Activated CD4-positive, CD25-positive, alpha-beta regulatory T cell treated with anti-CD3 and anti-CD28 coated beads, Interleukin-2, amount 50 U/mL, for 16 hours (primary cell): ENCODE measurements at places on chromosomes 16 and 17.

DNA sequence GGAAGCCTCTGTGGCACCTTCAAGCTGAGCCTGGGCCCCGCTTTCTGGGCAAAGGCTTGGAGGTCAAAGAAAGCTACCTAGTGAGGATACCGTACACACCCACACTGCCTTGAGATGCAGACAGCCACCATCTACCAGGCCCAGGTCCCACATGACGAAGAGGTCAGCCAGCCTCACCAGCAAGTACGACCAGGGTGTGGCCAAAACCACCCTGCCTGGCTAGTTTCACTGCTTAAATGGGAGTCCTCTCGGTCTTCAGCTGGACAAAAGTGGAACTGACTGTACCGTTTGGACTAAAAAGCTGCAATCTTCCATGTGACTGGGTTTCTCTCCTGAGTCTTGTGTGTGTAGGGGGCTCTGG lies 21.6 kb downstream of the VASN start:
- no peak for DNase-seq

DNA sequence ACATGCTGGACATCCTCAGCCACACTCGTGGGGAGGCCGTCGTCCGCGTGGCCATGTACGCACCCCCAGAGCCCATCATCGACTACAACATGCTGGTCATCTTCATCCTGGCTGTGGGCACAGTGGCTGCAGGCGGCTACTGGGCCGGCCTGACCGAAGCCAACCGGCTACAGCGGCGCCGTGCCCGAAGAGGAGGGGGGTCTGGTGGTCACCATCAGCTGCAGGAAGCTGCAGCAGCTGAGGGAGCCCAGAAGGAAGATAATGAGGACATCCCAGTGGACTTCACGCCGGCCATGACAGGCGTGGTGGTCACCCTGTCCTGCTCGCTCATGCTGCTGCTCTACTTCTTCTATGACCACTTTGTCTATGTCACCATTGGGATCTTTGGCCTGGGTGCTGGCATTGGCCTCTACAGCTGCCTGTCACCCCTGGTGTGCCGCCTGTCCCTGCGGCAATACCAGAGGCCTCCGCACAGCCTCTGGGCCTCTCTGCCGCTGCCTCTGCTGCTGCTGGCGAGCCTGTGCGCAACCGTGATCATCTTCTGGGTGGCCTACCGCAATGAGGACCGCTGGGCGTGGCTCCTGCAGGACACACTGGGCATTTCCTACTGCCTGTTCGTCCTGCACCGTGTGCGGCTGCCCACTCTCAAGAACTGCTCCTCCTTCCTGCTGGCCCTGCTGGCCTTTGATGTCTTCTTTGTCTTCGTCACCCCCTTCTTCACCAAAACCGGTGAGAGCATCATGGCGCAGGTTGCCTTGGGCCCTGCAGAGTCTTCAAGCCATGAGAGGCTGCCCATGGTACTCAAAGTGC lies 900 bp downstream of the SPPL2C start:
- DNase-seq: no peak

DNA sequence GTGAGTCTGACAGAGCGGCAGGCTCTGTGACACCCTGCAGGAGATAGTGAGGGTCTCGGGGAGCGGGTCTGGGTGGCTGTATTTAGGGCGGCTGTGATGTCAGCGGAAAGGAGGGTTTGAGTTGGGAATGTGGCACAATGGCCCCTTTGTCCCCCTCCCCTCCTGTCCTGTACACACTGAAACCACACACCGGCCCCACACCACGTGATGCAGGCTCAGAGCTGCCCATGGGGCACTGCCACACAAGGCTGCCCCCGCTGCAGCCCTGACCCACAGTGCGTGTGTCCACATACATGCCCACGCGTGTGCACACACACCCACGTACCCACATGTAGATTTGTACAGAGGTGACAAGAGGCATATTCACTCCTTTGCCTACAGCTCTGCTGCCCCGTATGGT lies 15.3 kb downstream of the SGCA start:
- no peak for DNase-seq

DNA sequence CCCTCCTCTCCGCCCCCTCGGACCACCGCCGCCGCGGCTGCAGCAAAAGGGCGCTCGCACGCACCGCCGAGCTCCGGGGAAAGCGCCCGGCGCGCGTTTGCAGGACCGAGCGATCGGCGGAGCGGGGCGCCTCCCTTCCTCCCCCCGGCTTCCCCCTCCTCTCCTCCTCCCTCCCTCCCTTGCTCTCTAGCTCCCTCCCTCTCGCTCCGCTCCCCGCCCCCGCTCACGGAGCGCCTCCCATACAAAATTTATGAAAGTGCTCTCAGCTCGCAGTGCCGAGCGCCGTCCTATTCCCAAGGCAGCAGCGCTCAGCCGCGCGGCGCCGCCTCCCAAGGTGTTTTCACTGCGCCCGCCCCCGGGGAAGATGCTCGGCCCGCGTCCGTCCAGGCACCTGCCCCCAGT lies at the start of gene RTN4RL1:
RTN4RL1 (minus strand) TSS at position 115 of the 402 bp plus-strand sequence. CDS start 469 bp downstream, outside the sequence.
- DNase-seq: peak; percentile 38

DNA sequence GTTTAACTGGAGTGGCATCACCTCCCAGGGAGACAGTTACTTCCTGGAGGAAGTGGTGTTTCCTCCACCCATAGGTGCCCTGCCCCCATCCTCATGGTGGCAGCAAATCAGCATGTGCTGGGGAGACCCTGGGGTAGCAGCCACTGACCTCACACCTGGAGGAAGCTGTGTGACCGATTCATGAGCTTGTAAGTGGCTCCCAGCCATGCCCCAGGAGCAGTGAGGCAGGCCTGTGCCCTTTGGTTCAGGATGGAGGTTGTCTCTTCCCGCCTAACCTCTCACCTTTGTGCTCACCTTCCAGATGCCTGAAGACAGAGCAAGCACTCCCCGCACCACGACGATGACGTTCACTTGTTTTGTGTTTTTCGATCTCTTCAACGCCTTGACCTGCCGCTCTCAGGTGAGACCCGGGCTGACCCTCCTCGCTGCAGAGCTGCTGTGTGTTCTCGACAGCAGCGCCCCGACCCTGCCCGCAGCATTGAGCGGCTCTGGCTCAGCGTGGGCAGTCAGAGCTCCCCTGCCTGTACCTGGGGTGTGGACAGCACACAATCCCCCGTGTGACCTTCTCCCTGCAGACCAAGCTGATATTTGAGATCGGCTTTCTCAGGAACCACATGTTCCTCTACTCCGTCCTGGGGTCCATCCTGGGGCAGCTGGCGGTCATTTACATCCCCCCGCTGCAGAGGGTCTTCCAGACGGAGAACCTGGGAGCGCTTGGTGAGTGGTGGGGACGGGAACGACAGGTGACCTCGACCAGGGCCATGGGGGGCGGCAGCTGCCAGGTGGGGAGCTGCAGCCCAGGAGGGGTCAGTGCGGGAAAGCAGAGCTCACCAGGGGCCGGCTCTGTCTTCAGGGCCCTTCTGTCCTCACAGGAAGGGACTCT lies 42.8 kb downstream of the MEAK7 start:
- no peak for DNase-seq

DNA sequence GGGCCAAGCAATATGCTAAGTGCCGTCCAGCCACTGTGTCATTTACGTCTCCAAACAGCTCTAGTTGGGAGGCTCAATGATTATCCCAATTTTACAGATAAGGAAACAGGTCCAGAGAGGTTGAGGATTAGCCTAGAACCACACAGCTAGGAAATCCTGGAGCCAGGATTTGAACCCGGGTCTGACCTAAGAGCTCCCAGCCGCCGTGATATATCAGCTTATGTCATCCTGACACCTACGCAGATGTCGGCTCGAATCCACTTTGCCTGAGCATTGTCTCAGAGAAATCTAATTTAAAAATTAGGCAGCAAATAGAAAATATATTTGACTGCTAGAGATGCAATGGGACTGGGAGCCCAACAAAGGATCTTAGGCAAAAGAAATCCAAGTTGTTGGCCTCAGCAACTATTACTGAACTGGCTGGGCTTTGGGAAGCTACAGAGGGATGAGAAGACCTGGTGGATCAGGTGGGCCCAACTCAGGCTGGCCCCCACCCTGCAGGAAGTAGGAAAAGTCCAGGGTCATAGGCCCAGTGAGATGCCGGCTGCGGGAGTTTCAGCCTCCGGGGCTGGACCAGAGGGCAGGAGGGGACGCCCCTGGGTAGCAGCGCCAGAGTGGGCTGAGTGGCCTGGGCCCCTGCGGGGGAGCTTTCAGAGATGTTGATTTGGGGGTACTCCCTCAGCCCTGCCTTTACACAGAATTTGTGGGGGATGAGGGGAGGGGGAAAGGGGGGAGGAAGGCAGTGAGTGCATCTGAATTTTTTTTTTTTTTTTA lies 35.1 kb upstream of the IL21R start:
- no peak for DNase-seq

DNA sequence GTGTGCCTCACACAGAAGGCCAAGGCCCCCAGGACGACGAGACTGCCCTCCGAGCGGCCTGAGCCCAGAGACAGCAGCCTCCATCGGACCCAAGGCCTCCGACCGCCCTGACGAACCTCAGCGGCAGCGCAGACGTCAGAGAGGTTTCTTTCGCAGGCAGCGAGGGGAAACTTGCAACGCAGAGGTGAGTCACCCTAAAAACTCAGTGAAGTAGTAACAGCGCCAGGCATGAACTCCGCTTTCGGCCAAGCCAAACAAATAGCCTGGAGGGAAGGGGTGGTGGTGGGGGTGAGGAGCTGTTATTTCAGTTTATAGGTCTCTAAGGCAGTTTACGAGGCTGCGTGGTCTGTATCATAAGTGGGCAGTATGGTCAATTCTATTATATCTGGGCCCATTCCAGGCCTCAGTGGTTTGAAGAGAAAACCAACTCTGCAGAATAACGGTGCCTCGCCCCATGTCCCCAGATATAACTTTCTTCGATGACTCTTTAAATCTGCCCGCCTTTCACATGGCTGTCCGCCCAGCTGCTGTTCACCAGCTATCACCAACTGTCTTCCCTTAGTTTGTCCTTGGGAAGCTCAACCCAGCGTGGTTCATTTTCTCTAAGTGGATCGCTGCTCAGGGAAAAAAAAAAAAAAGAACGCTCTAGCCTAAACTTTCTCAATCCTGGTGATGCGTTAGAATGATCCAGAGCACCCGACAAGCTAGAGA lies 43.5 kb upstream of the FOXF1 start:
- DNase-seq: no peak

GRCh38 chr17:35117984-35118383 lies 1.7 kb downstream of the RAD51D start:
- DNase-seq: no peak

GRCh38 chr16:30889721-30890120 lies 4.2 kb downstream of the BCL7C start:
- DNase-seq: no peak

DNA sequence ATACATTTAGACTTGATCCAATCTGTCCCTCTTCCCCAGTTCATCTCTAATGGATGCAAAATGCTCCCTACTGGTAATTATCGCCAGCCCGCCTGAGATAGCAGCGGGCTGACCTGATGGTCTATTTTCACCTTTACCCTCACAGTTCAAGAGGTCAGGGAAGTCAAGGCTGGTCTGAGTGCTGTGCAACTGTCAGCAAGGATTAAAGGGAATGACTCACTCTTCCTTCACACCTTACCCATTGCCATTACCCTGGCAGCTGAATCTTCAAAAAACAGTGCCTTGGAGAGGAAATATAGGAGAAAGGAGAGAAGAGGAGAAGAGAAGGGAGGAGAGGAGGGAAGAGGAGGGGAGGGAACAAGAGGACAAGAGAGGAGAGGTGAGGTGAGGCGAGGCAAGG lies 36.3 kb downstream of the GRB7 start:
- DNase-seq: no peak

GRCh38 chr16:3722508-3722907 lies 5.2 kb upstream of the TRAP1 start:
- DNase-seq: no peak

- DNase-seq: no peak
Observed at GRCh38 chr16:80300876-80301275, 239.9 kb upstream of the DYNLRB2 start.

- no peak for DNase-seq
Observed at GRCh38 chr17:70961341-70961740, 792.0 kb downstream of the KCNJ2 start.

GRCh38 chr16:84362471-84362941 lies 5.8 kb upstream of the ATP2C2 start:
- no peak for DNase-seq

- no peak for DNase-seq
Observed at GRCh38 chr16:27781981-27782880, 232.3 kb downstream of the KATNIP start.

GRCh38 chr17:50256826-50257618 lies 17.2 kb upstream of the TMEM92 start:
- no peak for DNase-seq

DNA sequence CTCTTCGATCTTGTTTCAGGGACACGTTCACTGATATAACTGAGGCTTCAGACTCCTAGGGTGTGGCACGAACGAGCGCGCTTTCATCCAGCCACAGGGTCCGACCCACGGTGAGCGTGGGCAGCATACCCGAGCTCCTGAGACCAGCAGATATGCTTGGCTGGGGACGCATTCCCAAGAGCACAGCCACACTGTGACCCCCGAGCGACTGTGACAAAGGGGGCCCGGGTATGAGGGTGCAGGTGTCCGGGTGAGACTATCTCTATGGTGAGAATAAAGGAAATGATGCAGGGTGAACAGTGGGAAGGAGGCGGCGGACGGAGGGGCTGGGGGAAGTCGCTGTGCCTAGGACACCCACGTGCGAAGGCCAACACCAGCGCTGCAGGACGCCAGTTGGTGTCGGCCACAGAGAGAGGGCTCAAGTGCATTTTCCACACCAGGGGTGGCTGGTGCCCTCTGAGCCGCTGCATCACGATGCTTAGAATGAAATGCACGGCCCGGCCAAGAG lies 17.6 kb downstream of the RPH3AL start:
- DNase-seq: no peak

DNA sequence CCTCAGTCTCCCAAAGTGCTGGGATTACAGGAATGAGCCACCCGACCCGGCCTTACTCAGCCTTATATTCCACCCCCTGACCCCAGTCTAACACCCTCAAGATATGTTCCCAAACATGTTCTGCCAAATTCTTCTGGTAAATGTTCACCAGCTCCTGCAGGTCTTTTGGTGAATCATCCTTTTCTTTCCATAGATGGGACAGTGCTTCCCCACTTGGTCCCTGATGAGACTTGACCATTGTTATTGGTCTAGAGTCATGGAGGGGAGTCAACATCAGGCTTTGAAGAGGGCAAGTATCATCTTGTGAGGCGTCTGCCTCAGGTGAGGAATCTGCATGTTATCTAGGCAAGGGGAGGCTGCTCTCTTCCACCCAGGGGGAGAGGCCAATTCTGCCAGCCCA lies 10.4 kb upstream of the RUNDC3A start:
- no peak for DNase-seq

DNA sequence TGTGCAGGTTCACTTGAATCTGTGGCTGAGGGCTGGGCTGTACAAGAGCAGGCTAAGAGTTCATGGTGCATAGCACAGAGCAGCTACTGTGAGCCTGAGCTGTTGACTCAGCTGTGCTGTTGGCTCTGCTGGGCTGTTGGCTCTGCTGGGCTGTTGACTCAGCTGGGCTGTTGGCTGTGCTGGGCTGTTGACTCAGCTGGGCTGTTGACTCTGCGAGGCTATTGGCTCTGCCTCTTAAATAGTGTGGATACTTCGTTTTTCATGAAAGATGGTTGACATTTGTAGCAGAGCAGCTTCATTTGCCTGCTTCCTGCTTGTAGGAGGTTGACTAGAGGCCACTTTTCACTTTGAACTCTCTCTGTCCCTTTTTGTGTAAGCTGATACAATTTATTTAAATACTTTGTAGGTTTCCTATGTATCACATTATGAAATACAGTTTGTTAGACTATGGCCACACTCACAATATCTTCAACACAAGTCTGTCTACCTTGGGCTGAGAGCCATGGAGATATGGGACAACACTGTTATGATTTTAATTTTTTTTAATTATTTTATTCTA lies 40.3 kb upstream of the CCNF start:
- DNase-seq: no peak
